ENCODE measurements at places on chromosomes 13 and 19. TPM values are rescaled to one million over a fixed set of nuclear protein-coding genes. Genes with fewer than 3 reads are reported as not detected.

The ZNF813 gene
- total RNA-seq = 0.45 TPM

The IGFL3 gene
- not detected for total RNA-seq

The LRCH1 gene
- total RNA-seq = 8.8 TPM

The TMEM145 gene
- 3.8 TPM for total RNA-seq

The RPS19 gene
- total RNA-seq = 7,675 TPM

The KIR3DL2 gene
- total RNA-seq = 0.06 TPM

The SIGLECL1 gene
- not detected for total RNA-seq

The GSX1 gene
- not detected for total RNA-seq

The KLK11 gene
- total RNA-seq = not detected

The LENG9 gene
- 7.1 TPM for total RNA-seq

Data from A549 treated with Hydrocortisone at 1 μM for 4 hours (cell line).